Immature natural killer cell (primary cell): ENCODE measurements at places on chromosomes 16 and 17. TPM values are rescaled to one million over a fixed set of nuclear protein-coding genes. Genes with fewer than 3 reads are reported as not detected.

KIAA0753 gene
- polyA plus RNA-seq = 1.1 TPM

MILR1 gene
- 9.6 TPM for polyA plus RNA-seq

ZP2 gene
- polyA plus RNA-seq = not detected

SERPINF2 gene
- polyA plus RNA-seq = 0.76 TPM

GGNBP2 gene
- polyA plus RNA-seq = 60.0 TPM

SLC52A1 gene
- polyA plus RNA-seq = not detected

CXCL16 gene
- polyA plus RNA-seq = 1.1 TPM

CCDC200 gene
- 1.2 TPM for polyA plus RNA-seq

TGFB1I1 gene
- polyA plus RNA-seq = 0.32 TPM

CYBA gene
- polyA plus RNA-seq = 2,690 TPM

CES3 gene
- polyA plus RNA-seq = not detected

SOCS3 gene
- polyA plus RNA-seq = 9.0 TPM

LLGL2 gene
- 84.4 TPM for polyA plus RNA-seq

PARD6A gene
- polyA plus RNA-seq = 10.2 TPM

MTSS2 gene
- polyA plus RNA-seq = not detected

C17orf78 gene
- polyA plus RNA-seq = not detected

TMEM238L gene
- not detected for polyA plus RNA-seq

MSLN gene
- polyA plus RNA-seq = not detected

NLRC3 gene
- polyA plus RNA-seq = 68.0 TPM

CHST6 gene
- polyA plus RNA-seq = not detected

PABPN1L gene
- not detected for polyA plus RNA-seq

ENO3 gene
- 4.1 TPM for polyA plus RNA-seq

CCDC154 gene
- not detected for polyA plus RNA-seq

KRTAP2-2 gene
- not detected for polyA plus RNA-seq

DHRS7C gene
- polyA plus RNA-seq = not detected

PFAS gene
- 5.4 TPM for polyA plus RNA-seq

KRT15 gene
- polyA plus RNA-seq = not detected

PRSS22 gene
- polyA plus RNA-seq = 0.40 TPM

CSF3 gene
- polyA plus RNA-seq = not detected

TERB1 gene
- polyA plus RNA-seq = 0.11 TPM

ZNF469 gene
- 0.65 TPM for polyA plus RNA-seq

KRT32 gene
- not detected for polyA plus RNA-seq

PLLP gene
- 0.57 TPM for polyA plus RNA-seq

RDM1 gene
- polyA plus RNA-seq = not detected
